HL-60 (cell line): ENCODE measurements at places on chromosomes 3 and 15.

DNA sequence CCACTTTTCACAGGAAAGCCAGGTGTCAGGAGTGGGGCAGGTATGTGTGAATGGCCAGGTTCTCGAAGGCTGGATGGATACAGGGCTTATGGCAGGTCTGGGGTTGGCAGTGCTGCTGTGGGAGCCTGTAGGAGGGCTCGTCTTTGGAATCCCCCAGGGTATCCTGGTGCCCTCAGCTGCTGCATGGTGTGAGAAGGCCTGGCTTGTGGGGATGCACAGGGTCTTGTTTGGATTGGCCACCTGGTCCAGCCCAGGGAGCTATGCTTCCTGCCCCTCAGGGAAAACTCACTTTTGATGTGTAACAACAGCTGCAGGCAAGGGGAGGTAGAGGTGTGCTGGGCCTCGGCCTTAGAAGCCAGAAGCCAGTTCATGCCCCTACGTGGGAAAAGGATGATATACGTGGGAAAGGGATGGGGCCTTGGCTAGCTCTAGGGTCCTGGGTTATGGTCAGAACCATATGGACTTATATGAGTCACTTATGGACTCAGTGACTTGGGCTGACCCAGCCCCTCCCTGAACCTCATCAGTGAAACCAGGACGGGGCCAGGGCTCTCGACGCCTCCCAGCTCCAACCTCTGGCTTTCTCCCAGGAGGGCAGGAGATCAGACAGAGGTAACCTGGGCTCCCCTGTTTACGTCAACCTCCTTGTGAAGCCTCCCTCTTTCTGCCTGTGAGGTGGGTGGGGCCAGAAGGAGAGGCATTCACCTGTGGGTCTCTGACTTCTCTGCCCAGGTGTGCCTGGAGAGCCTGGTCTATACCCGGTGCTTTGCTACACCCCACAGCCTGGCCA, 37.8 kb upstream of the CSPG4 start:
- no peak for DNase-seq

GRCh38 chr3:63168179-63168578, 109.9 kb upstream of the SYNPR start:
- DNase-seq, result no peak

GRCh38 chr3:160564949-160565441, 376 bp downstream of the KPNA4 start:
- DNase-seq, result no peak

DNA sequence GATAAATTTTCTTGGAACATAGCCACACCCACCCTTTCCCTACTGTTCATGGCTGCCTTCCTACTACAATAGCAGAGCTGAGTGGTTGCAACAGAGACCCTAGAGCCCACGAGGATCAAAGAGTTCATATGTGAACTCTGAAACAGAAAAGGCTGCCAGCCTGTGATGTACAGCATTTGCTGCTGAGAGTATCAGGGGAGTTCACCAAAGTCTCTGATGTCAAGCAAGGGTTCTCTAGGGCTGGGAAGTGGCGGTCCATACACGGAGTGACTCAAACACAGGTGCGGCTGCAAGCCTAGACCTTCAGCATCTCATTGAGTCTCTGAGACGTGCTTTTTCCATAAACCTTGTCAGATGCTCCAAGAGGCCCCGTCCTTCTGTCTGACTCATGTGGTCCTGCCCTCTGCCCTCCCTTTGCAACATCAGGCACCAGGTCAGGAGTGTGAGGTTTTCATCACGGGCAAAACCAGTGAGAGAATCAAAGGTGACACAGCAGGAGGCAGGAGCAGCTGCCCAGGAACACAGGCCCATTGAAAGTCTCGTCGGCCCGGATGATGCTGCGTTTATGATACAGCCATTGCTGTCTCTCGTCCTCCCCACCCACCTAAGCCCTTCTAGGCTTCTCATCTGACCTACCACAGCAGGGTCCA, 42.9 kb downstream of the PCSK6 start:
- DNase-seq, result no peak

DNA sequence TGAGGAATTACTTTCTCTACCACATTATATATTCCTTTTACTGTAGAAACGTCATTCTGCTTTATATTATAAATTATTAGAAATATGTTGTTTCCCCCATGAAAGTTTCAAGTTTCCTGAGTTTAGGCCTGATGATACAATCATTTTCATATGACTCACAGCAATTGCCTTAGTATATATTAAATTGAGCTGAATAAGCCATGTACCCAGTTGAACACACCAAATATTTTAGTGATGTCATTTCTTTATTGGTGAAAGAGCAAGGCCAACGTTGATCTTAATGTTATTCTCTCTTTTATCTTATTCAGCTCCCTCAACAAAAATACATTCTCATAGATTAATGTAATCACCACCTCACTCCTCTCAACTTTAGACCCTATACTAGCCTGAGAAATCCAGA, 30.8 kb downstream of the B3GNT5 start:
- DNase-seq, result no peak
